ENCODE measurements at places on chromosomes 7 and 10.

GRCh38 chr10:5627486-5628044 lies 38.8 kb downstream of the ASB13 start:
- DNase-seq, result no peak

DNA sequence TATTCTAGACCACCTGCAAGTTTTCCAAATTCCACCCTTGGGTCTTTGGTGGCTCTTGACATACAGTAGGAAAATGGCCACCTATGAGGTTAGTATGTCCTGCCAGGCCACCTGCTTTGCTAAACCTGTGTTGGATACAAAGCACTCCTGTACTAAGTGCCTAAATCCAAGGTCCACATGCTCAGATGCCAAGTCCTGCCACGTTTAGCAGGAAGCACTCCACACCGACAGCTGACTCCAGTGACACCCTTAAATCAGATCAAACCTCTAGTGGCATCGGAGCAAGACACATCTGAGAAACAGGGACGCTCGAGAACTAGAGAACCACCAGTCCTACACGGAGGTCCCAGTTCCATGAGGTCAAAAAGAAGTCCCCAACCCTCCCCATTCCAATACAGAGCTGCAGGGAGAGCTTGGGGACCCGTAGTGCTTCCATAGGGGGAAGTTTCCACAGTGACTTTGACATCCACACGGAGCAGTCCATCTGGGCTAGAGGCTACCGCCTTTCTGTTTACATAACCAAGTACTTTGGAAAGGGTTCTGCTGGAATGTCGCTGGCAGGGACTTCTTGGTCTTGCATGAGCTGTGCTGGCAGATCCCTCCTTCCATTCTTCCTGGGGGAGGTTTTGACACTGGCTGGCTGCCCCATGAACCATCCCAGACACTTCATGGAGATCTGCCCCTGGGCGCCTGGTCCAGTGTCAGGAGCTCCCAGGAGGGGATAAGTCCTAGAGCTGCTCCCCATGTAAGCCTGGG lies 290.6 kb downstream of the PRPF18 start:
- DNase-seq, result no peak

- DNase-seq, result no peak
These were observed 1.7 kb upstream of the CDH23 start for GRCh38 chr10:71394926-71395562.

DNA sequence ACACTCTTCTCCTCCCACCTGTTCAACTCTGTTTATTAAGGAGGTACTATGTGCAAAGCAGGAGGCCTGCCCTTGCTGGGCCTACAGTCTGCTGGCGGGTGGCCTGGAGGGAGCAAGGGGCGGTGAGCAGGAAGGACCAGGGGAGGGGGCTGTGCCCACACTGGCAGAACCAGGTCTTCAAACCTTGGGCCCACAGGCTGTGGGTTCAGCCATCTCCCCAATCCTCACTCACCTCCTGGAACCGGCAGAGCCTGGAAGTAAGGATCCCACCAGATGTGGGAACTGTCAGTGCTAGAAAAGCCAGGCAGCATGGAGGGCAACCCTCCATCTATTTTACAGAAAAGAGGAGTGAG lies 50.8 kb downstream of the CAMK2B start:
- DNase-seq, result no peak

DNA sequence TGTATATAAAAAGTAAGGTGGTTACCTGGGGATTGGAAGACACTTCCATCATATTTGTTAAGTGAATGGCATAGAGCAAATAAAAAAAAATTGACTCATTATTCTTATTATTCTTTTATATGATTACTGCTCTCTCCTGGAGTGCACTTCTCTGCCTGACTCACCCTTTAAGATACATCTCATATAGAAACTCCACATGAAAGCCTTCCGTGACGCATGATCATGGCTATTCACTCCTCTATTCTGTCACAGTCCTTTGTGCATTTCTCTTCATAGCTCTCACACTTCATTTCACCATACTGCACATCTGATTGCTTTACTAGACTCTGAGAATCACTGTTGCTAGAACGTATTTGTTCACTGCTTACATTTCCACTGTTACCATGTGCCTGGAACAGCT lies 597.3 kb downstream of the CNTNAP2 start:
- no peak for DNase-seq

DNA sequence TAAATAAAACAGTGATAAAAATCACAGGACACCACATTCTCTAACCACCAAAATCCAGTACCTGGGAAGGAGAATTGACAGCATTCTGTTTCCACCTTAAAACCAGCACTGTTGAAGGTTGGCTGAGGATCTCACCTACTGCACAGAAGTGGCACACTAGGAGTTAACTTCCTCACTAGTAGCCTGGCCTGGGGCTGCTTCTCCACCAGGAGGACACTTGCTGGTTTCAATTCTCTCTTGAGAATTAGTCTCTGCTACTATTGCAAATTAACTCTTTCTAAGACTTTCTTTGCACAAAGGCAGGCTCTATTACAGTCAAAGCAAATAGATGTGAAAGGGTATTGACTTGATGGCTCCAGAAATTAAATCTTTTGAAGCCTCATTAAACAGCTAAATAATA lies 2.3 kb upstream of the CTTNBP2 start:
- DNase-seq, result no peak

GRCh38 chr10:22969704-22970103 lies 41.9 kb downstream of the ARMC3 start:
- DNase-seq, result no peak

GRCh38 chr7:24057243-24057642 lies 226.7 kb upstream of the NPY start:
- DNase-seq, result no peak

DNA sequence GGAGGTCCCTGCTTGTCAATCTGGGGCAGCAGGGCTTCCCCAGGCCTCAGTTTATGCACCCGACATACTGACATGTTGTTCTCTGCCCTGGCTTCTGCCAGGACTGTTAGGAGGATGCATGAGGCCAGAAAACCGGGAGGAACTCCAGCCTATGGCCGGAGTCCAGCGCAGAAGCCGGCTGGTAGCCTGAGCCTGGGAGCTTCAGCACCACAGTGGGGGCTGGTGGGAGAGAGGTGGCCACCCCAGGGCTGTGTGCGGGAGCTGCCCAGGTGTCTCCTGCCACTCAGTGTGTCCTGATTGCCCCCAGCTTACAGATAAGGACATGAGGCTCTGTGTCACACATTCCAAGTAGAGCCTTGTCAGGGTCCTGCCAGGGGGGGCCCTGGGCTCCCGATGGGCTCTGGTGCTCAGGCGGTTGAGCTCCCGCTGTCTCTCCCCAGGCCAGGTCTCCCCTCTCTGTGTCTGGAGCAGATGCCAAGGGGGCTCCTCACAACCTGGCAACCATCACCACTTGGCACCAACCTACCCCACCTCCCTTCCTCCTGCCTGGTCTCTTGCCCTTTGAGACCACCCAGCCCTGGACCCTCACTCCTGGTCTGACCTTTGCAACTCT lies 32.3 kb downstream of the PPIF start:
- DNase-seq, result no peak

- no peak for DNase-seq
These were observed 199.7 kb downstream of the BMPER start for GRCh38 chr7:34104992-34105391.

DNA sequence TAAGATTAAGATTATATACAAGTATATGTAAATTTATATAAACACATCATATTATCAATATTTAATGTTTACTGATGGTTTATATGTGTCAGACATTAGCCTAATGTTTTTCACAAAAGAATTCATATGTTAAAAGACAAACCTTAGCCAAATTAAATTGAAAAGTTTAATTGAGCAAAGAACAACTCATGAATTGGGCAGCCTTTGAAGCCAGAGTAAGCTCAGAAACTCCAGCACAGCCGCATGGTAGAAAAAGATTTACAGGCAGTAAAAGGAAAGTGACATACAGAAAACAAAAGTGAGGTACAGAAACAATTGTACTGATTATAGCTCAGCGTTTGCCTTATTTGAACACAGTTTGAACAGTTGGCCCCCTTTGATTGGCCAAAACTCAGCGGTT lies 124.1 kb downstream of the TSPAN12 start:
- no peak for DNase-seq

DNA sequence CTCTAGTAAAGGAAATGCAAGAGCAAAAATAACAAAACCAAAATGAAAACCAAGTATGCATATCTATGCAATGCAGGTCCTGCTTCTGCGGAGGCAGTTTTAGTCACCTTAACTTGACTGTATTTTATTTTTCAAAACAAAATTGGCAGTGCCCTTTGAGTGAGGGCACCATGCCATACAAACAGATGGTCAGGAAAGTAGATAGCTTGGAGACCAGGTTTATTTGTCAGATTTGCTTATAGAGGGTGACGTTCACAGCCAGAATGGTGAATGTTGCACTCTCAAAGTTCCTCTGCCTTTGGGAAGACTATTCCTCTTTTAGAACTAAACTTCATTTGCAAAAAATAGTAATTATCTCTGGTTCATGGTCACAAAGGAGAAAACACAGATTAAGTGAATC lies 801.9 kb downstream of the ANKRD7 start:
- no peak for DNase-seq

DNA sequence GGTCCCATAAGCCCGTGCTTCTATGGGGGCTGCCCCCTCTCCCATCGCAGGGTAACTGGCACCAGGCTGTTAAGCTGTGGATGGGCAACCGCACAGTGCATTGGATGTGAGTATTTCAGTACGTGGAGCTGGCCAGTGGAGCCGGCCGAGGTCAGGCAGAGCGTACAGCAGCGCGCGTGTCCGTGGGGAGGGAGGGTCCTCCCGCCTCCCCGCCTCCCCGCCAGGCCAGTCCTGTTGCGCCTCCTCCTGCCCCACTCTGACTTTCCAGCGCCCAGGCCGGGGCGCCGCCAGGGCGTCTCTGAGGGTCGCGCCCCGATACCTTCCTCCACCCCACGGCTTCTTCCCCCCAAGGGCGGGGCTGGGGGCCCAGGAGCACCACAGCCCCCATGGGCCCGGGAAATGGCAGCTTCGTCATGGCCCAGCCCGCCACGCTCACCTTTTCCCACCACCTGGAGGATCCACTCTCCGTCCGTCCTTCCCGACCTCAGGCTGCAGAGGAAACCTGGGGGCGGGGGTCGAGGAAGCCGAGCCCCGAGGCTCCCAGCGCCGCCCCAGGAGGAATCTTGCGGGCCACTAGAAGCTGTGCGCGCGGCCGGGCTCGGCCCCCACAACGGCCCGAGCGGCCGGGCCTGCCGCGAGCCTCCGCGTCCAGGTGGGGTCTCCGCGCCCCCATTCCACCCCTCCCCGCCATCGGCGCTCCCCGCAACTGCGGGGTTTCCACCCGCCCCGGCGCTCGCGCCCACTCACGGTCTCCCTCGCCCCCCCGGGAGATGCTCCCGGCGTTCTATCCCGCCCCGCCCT lies 831 bp upstream of the PFKP start:
- DNase-seq, result peak; percentile 22

DNA sequence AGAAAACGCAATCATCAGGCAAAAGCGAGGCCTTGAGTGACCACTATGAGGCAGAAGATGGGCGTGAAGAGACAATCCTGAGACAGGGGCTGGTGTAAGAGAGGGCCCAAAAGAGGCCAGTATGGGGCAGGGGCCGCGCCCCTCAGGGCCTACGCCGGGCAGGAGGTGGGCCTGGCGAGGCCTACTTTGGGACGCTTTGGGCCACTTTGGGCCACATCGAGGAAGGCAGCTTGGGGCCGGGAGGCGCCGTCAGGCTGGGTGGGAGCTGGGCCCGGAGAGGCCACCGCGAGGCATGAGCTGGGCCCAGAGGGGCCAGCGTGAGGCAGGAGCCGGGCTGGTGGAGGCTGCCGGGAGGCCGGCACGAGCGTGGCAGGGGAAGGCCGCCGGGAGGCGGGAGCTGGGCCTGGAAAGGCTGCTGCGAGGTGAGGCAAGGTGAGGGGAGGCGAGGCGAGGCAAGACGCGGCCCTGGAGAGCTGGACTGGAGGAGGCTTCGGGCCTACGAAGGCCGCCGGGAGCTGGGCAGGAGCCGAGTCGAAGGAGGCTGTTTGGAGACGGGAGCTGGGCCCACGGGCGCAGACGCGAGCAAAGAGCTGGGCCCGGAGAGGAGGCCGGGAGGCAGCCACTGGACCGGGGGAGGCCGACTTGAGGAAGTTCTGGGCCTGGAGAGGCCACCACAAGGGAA lies 171.3 kb downstream of the TPST1 start:
- no peak for DNase-seq

GRCh38 chr10:123863183-123863575 lies 28.4 kb downstream of the CPXM2 start:
- no peak for DNase-seq

- peak; percentile 30 for DNase-seq
These were observed 85.1 kb downstream of the MGMT start for GRCh38 chr10:129552119-129552518.

GRCh38 chr10:79898597-79899325 lies 50.1 kb downstream of the SFTPD start:
- DNase-seq, result no peak

DNA sequence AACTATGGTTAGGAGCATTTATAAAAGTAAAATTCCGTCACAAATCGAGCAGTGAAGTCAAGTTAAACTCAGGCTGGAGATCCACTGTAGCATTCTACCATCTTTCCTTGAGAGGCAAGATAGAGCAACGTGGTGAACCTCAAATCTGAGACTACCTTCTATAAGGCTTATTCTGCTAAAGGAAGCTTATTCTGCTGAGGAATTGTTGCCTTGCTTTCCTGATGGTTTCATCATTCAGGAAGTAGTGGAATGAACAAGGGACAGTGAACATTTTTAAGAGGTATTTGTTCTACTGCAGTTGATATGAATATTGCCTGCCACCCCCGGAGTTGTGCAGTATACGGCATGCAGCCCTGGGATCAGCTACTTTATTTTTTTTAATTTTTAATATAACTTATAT lies 170.8 kb downstream of the VPS50 start:
- no peak for DNase-seq

GRCh38 chr7:127702938-127703337 lies 50.9 kb downstream of the SND1 start:
- DNase-seq, result no peak

GRCh38 chr10:84308481-84309304 lies 19.7 kb upstream of the CCSER2 start:
- DNase-seq, result no peak

- DNase-seq, result no peak
These were observed 61.6 kb upstream of the MRLN start for GRCh38 chr10:59814878-59815277.

DNA sequence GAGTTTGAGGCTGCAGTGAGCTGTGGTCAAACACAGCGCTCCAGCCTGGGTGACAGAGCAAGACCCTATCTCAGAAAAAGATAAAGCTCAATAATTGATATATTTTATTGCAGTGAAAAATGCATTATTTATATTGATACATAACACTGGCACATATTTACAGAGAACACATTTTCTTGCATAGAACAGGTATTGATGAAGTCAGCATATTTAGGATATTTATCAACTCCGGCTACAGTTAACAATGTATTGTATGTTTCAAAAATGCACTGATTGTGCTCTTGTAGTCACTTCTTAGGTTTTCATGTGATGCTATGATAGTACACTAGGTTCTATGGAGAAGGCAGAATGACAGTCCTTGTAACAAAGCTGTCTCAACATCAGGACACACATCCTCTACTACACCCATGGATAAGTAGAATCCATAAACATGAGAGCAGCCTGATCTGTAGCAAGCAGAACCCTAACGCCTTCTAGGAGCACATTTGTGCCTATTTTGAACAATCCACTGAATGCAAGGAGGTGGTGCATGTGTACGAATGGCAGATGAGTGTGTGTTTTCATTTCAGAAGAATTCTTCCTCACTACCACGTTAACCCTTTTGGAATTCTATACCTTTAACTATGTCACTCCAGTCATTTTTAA lies 586.1 kb upstream of the CELF2 start:
- no peak for DNase-seq

GRCh38 chr10:25954851-25955250 lies 20.8 kb downstream of the MYO3A start:
- no peak for DNase-seq

Data from activated B cell treated with CpG ODN at 0.5 μM for 24 hours (primary cell).